ENCODE measurements at places on chromosomes 6 and 20.

GRCh38 chr20:51019656-51020592, 3.0 kb downstream of the KCNG1 start:
- DNase-seq = no peak

DNA sequence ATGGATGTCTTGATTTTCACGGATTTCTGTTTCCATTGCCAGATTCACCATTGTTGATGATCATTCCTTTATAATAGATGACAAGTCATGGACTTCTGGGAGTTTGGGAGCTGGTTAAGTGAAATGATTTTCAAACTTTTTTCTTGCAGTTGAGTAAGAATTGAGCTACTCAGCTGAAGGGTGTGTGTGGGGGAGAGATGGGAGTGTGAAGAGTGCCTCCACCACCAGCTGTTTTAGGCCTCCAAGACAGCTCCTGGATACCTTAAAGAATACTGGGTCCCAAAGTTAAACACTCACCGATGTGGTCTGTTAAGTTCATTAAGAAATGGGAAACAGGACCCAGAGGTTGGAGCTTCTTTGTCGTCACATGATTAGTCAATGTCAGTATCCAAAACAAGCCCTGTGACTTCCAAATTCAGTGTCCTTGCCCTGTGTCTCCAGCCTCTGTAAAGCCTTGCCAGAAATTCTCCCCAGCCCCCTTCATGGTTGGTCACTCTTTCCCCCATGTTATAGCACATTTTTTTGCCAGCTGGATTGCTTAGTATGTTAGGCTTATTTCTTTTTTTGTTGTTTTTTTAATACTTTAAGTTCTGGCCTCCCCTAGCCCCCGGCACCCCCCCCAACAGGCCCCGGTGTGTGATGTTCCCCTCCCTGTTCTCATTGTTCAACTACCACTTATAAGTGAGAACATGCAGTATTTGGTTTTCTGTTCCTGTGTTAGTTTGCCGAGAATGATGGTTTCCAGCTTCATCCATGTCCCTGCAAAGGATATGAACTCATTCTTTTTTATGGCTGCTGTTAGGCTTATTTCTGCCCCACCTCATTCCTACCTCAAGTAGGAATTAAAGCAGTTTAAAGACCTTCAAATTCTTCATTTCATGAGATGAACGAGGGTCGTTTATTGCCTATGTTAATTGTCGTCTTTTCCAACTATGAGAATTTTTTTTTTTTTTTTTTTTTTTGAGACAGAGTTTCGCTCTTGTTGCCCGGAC, 26.9 kb downstream of the BICRAL start:
- no peak for DNase-seq

GRCh38 chr20:50554694-50555579, 44.8 kb downstream of the PTPN1 start:
- DNase-seq = no peak

DNA sequence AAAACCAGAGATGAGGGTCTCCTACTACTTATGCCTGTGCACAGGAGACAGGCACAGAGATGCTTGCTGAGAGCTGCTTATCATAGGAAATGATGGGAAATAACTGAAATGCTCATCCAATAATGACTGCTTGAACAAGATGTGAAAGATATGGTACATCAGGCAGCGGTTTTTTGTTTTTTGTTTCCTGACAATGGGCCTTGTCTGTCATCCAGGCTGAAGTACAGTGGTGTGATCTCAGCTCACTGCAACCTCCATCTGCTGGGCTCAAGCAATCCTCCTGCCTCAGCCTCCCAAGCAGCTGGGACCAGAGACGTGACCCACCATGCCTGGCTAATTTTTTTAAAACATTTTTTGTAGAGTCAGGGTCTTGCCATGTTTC, 1.2 kb upstream of the RIPOR3 start:
- no peak for DNase-seq

- DNase-seq = no peak
Measured at GRCh38 chr20:5331340-5331739, 14.6 kb upstream of the PROKR2 start.

DNA sequence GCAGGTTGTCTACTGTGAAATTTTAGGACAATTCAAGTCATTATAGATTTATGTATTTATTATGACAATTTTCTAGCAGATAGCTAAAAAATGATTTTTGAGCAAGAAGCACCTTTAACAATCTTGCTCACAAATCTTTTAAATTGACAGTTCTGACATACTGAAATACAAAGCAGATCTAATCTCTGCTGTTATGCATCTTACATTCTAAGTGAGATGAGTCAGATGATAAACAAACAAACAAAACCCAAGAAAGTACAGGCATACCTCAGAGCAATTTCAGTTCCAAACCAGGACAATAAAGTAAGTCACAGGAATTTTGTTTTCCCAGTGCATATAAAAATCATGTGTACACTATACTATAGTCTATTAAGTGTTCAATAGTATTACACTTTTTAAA, 430.7 kb upstream of the PTCHD4 start:
- DNase-seq = no peak

GRCh38 chr20:61373956-61374545, 122.0 kb downstream of the CDH4 start:
- no peak for DNase-seq

GRCh38 chr6:111210194-111210728, 123.0 kb downstream of the SLC16A10 start:
- DNase-seq = peak; percentile 31

DNA sequence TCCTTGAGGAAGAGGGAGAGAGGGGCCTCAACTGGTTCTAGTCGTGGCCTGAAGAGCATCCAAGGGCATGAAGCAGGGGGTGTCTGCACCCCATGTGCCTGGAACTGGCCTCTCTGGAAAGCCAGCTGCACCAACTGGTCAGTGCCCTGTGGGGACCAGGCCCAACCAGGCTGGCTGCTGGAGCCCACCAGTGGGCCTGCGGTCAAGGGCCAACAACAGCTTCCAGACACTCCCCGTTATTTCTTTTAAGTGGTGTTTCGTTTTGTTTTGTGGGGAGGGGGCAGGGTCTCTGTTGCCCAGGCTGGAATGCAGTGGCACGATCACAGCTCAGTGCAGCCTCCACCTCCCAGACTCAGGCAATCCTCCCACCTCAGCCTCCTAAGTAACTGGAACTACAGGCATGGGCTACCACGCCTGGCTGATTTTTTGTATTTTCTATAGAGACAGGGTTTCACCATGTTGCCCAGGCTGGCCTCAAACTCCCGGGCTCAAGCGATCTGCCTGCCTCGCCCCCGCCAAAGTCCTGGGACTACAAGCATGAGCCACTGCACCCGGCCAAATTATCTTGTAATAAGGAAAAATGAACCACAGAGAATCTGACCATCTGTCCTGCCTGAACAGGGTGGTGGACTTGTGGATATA, 11.9 kb upstream of the C20orf144 start:
- DNase-seq = no peak

GRCh38 chr20:22449188-22449973, 135.0 kb downstream of the FOXA2 start:
- DNase-seq = no peak

- no peak for DNase-seq
Measured at GRCh38 chr6:77205936-77206335, 257.4 kb downstream of the HTR1B start.

- no peak for DNase-seq
Measured at GRCh38 chr6:148678682-148679081, 68.1 kb upstream of the UST start.

- no peak for DNase-seq
Measured at GRCh38 chr6:147220345-147220744, 16.1 kb downstream of the STXBP5 start.

- DNase-seq = no peak
Measured at GRCh38 chr20:60113024-60113724, 155.0 kb downstream of the CDH26 start.

DNA sequence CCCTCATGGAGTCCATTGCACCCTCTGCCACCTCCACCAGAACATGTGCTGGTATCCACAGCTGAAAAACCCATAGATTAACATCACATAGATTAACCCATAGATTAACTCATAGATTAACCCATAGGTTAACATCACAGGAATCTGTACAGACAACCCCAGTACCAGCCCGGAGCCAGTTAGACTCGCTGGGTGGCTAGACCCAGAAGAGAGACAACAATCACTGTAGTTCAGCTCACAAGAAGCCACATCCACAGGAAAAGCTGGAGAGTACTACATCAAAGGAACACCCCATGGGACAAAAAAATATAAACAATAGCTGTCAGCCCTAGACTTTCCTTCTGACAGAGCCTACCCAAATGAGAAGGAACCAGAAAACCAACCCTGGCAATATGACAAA, 25.1 kb downstream of the SERPINB9 start:
- no peak for DNase-seq

- peak; percentile 53 for DNase-seq
Measured at GRCh38 chr20:58209652-58210397, 18.6 kb downstream of the ANKRD60 start.

GRCh38 chr6:85403331-85404015, 46.4 kb upstream of the NT5E start:
- DNase-seq = no peak

DNA sequence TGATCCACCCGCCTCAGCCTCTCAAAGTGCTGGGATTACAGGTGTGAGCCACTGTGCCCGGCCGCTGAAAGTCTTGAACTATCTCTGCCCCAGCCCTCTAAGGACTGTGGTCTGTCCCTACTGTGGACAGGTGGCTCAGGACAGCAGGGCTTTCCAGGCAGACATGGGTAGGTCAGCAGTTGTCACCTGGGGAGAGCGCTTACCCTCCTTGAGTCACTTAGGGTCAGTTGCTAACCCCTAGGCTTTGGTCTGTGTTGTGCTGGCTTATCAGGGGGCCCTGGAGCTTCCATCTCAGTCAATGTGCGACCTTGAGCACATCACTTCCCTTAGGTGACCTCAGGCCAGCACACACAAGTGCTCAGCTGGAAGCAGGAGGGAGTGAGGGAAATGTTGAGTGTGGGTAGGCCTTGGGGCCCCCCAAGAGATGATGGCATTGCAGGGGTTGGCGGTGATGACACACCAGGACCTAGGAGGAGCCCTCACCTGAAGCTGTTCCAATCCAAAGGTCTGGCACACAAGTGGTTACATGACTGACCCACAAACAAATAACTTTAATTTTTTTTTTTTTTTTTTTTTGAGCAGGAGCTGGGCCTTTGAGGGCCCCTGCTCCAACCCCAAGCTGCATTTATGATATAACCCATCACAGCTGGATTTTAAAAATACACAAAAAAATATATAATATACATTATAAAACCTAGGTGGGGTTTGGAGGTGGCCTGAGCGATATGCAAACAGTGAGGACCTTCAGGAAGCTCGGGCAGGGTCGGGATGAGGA, 5.1 kb downstream of the RPL10A start:
- DNase-seq = no peak

- no peak for DNase-seq
Measured at GRCh38 chr20:44730441-44730840, 15.2 kb upstream of the KCNK15 start.

DNA sequence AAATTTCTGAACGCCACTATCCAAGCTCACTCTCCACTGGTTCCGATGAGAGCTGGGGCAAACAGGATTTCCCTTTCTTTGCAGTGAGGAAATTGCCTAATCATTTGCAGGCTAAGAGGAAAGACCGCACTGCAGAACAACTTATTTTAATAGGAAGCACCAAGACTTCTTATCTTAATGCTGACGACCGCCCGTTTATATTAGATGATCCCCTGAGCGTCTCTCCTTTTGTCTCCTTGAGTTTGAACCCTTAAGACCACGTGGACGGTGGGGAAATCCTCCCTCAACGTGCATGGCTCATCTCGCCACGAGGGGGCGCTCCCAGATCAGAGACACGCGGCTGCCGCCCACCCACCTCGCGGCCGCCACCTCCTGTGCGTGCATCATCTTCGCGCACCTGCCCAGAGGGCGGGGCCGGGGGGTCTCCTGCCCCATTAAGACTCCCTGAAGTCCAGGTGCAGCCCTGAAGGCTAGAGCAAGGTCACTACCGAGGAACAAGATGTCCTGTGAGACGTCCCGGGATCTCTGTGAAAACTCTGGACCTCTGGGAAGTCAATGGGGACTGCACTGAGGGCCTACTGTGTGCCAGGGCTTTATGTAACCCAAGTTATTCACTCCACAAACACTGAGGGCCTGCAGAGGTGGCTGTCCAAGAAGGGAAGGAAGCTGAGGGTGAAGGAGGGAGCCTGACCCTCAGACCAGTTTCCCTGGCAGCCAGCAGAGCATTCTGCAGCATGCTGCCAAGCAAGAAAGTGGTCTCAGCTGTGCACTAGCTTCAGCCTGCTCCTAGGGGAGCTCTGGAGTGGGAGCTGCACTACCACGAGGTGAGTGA, 28.1 kb downstream of the PDYN start:
- DNase-seq = peak; percentile 13

- no peak for DNase-seq
Measured at GRCh38 chr6:106512048-106512967, 117.0 kb downstream of the RTN4IP1 start.

DNA sequence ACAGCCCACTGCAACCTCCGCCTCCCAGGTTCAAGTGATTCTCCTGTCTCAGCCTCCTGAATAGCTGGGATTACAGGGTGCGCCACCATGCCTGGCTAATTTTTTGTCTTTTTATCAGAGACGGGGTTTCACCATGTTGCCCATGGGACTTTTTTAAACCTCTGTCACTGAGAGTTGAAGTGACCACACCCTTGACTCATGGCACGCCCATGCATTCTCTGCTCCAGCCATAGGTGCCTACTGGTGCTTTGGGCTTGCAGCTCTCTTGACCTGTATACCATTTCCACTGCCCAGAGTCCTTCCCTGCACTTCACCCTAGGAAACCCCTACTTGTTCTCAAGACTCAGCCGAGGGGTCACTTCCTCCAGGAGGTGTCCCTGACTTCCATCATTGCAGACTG, 2.4 kb upstream of the SCRT2 start:
- DNase-seq = no peak

DNA sequence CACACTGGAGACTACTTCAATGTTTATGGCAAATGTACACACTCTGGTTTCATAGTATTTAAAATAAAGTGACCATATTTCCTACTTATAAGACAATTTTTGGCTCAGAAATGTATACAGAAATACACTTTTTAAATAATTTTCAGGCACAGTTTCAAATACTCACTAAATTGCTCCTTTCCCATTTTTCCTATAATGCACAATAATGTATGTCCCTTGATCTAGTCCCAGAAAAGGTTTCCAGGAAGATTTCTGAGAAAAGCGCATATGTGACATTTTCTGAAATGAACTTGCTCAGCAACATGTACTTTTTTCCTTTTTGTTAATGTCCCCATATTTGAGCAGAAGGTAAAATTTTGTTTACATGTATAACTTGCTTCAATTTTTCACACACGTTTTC, 591.4 kb downstream of the CD109 start:
- DNase-seq = no peak

- no peak for DNase-seq
Measured at GRCh38 chr20:11918981-11919380, 1.3 kb downstream of the BTBD3 start.

- DNase-seq = no peak
Measured at GRCh38 chr6:155319902-155320301, 5.6 kb upstream of the TFB1M start.

DNA sequence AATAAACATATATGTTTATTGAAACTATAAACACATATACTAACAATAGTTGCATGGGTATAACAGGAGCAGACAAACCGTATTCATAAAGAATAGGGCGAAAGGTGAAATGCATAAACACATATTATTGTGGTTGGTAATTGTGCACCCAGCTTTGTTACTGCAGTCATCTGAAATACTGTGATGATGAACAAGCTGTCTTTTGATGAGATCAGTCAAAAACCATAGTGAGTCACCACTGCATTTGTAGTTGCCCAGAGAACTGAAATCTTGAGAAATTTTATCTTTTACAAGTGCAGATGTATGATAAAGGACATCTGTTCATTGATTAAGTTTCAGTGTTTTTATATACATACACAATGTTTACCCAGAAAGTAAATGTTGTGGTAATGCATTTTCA, 133.7 kb downstream of the MYO6 start:
- DNase-seq = peak; percentile 2
